ENCODE measurements at places on chromosomes 2 and 18.
A peak's percentile ranks its signal among the peaks of the same experiment; 100 is the strongest.

- DNase-seq: no peak
Measured at GRCh38 chr2:11955314-11955713, 208.9 kb downstream of the LPIN1 start.

- peak; percentile 76 for DNase-seq
Measured at GRCh38 chr2:25331686-25332365, 9.9 kb downstream of the DNMT3A start.

DNA sequence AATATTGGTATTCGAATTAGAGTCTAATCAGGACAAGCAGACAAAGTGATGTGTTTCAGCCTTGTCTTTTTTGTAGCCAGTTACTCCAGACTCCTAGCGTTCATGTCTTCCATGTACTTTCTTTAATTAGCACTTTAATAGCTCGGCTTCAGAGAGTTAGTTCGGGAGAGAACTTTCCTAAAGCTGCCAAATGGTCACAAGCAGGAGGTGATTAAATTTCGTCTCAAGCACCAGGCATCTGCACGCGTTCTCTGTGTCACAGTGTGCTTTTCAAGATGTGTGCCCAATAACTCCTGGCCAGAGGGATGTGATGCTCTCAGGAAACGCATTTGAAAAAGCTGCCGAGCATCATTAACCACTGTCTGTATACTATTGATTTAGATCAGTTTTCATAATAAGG is 790.8 kb downstream of the SOCS6 start:
- no peak for DNase-seq

DNA sequence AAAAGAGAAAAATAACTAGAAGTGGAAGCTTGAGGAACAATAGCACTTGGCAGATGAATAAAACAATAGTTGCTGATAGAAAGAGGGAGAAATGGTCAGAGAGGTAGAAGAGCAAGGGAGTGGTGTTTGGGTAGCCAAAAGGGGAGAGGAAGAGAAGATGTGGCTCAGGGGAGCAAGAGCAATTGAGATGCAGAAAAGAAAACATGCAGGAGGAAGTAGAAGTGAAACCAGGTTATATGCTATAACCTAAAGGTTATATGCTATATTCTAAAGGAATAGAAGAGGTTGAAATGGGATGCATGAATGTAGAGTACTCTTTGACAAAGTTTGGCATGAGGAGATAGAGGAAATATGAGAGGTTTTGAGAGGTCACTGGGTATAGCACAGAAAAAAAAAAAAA is 759.5 kb downstream of the SATB2 start:
- DNase-seq: no peak

DNA sequence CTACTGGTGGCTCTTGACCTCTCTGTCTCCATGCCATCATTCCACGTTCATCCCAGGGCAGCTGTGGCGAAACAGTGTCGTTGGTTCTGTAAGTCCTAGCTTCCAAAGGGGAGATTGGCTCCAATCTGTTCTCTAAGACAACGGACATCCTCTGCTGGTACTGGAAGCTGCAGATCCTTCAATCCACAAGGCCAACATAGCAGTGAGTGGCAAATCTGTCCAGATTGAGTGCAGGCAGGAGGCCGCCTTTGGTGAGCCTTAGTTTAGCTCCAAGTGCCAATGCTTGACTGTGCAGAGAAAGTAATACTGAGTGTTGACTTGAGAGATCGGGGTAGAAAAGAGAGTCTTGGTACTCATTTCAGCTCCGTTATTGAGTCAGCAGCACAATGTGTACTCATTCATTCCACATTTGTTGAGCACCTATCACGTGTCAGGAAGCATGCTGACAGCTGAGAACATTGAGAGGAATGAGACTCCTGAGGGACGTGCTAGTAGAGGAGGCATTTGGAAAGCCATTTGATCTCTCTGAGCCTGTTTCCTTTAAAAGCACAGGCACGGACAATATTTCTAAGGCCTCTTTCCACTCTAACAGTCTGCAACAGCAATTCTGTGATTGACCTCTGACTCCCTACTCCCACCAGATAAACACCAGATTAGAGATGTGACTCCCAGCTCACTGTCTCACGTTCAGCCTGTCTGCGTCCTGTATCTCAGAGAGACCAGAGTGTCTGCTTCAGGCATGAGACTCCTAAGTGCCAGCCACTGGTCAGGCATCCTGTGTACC is 306.0 kb downstream of the CLIP4 start:
- DNase-seq: no peak

- no peak for DNase-seq
Measured at GRCh38 chr2:176409671-176410070, 140.4 kb downstream of the MTX2 start.

DNA sequence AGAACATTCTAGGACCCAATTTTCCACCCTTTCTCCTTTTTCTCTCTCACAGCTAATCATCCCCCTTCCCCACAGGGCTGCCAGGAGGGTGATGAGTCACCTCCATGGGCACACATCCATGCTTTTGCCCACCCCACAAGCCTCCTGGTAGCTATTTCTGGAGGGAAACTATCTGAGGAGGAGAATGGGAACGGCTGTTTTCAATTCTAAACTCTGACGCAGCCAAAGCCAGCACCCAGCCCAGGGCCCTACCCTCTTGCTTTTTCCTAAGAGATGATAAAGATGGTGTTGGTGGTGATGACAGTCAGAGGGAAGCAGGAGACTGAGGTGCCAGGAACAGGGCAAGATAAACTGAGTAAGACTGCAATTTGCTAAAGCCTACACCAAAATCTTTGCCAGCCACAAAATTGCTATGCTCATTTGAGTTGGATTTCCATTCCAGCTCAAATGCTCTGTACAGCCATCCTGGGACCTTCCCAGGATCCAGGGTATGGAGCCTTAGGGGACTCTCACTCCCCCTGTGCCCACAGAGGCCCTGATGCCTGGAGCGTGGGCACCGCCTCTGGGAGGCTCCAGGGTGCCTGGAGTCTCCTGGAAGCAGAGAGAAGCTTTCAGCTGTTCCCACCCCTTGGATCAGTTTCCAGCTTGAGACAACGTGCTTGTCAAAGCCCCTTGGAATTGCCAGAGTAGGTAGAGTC is 62.0 kb upstream of the FZD7 start:
- no peak for DNase-seq

DNA sequence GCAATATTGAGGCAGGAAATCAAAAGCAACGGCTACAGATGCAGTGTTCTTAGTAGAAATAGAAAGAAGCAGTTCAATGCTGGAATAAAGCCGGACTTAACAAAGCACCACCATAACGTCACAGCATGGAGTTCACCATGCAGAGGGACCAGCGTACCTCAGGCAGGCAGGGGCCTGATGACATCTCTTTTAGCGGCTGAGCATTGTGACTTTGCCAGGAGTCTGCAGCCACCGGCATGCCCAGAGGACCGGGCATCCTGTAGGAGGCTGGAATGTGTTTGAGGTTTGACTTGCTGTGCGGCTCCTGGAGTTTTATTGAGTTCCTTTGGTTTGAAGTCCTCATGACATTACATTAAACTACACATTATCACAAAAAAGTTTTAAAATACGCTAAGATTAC is 139.8 kb downstream of the UXS1 start:
- no peak for DNase-seq

- DNase-seq: no peak
Measured at GRCh38 chr18:61941948-61942471, 49.2 kb upstream of the RNF152 start.

DNA sequence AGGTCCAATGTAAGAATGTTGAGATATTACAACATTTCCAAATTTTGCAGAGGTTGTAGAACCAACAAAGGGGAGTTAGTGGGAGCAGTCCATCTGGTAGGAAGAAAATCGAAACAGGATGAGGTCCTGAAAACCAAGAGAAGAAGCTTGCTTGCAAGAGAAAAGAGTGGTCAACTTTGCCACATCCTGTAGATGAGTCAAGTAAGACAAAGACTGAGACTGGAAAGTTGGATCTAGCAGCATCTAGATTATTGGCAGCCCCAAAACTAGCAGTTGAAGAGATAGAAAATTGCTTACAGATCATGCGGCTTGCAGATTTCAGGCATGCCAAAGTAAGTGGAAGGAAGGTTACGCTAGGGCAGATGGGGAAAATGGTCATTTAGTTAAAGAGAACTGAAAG is 378.9 kb downstream of the GRB14 start:
- no peak for DNase-seq

- no peak for DNase-seq
Measured at GRCh38 chr2:85319796-85320195, 8.0 kb downstream of the TGOLN2 start.

- DNase-seq: no peak
Measured at GRCh38 chr2:144505245-144505831, 14.6 kb downstream of the ZEB2 start.

DNA sequence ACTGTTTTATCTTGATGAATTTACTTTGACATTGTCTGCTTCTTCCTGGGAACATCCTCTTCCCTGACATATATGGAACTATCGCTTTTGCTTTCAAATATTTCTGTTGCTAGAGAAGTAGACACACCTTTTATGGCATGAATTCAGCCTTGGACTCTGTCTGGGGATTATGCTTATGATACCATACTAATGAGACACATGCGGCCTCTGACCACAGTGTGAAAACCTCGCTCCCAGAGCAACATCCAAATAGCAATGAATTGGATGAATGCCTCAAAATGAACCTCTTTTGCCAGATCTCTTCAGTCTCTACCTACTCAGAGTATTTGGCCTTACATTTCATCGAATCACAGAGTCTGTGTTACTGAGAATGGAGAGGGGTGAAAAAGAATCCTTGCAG is 70.9 kb downstream of the PIEZO2 start:
- DNase-seq: no peak

DNA sequence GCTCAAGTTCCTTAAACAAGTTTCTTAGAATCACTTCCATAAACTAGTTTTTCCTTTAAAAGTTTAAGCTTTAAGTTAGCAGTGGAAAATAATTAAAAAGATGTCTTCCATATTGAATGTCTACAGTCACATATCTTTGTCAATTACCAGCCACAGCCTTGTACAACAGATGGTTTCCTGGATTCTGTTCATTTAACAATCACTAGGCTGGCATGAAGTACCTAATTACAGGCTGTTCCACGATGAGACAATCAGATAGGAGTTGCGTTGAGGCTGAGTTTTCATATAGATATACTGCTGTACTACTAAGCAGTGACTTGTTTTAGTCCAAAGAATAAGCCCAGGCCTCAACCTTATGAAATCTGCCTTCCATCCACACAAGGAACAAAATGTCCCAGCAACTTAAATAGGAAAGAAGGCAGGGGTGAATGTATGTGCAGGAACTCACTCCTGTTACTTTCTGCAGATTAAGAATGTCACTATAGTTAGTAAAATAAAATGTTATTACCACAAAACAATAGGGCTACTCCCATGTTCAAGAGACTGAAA is 131.0 kb downstream of the ZAP70 start:
- no peak for DNase-seq

GRCh38 chr18:14959550-14959949 is 211.6 kb downstream of the ANKRD30B start:
- DNase-seq: no peak

DNA sequence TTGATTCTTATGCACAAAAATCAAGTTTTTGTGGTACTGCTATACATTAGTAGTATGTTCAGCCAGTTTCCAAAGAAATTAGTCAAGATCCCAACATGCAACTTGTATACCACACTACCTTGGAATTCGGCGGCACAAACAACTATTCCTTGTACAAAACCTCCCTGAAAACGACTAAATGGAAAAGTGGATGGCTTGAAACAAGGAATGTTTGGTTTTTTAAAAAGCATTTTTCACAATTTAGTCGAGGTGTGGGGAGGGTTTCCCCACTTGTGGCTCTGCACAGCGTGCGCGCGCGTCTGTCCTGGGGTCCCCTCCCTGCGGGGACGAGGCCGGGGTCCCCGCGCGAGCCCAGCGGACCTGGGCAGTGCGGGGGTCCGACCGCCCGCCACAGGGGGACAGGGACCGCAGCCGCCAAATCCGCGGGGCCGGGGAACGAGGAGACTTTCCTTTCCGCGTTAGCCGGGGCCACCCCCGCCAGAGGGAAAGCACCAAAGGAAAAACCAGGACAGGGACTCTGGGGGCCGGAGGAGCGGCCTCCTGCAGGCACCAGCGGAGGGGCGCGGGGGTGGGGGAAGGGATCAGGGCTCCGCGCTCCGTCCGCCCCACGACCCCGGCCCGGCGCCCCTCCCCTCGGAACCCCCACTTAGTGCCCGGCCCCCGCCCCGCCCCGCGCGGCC is 534 bp upstream of the SOCS6 start:
- no peak for DNase-seq

- no peak for DNase-seq
Measured at GRCh38 chr2:64941801-64942200, 47.4 kb upstream of the SLC1A4 start.

DNA sequence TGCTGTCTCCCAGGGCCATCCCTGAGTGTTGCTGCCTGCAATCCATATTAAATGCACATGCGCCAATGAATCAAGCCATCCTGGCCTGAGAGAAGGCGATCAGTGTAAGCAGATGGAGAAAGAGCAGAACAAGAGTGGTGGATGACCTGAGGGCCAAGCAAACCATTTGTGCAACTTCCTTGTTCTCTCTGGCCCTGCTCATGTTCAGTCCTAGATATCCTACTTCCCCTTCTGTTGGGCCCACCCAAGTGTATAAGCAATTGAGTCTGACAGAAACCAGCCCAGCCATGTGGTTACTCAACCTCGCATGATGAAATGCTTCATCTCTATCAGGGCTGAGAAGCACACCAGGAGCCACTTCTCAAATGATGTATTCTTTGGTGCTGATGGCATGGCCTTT is 383.1 kb upstream of the ID2 start:
- DNase-seq: no peak

DNA sequence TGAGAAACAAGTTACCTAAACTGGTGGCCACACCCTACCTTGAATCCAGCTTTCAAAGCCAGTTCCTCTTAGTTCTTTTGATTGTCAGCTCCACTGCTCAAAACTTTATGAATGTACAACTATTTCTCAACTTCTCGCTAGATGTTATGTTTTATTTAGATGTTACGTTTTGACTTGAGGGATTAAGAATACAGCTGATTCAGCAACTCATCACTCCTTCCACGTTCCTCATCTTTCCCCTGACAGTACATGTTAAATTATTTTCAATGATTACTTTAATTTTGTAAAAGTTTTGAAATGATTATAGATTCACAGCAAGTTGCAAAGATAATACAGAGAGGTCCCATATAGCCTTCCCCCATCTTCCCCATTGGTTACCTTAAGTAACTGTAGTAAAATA is 553.4 kb downstream of the GALR1 start:
- DNase-seq: no peak

- DNase-seq: no peak
Measured at GRCh38 chr18:9049495-9049809, 53.0 kb upstream of the NDUFV2 start.

- no peak for DNase-seq
Measured at GRCh38 chr2:14223576-14223975, 408.9 kb upstream of the LRATD1 start.

DNA sequence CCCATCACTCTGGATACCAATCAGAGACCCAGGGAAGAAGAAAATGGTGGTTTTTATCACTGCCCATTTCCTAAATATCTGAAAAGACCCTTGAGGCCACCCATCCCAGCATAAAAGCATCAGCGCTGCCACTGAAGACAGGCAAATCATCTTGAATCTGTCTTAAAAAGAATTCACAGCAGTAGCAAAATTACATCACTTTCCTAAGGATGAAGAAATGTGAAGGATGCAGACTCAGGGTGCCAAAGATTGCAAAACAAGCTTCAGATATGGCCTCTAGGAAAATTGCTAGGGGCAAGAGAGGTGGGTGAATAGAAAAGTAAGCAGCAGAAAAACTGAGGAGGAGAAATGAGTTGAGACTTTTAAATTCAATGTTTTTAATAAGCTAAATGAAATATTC is 70.0 kb downstream of the SLC25A12 start:
- no peak for DNase-seq
